Cortex of kidney (tissue), 1 donor: ENCODE measurements at places on chromosomes 3 and 15.

- no peak for DNase-seq
Measured at GRCh38 chr15:79185199-79185598, 94.6 kb upstream of the RASGRF1 start.

DNA sequence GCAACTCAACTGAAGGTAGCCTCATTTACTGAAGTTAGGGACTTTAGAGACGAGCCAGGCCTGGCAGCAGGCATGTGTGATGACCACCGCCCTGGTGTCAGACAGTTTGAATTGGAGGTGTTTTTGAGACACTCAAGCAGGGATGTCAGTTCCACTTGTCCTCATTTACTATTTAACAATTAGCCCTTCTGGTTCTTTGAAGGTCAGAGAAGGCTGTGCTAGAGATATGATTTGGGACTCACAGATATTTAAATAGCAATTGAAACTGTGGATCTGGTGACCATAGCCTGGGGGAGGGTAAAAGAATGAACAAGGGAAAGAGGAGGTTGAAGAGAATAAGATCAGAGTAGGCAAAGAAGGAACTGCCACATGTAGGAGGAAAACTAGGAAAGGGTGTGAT lies 74.6 kb downstream of the REC114 start:
- no peak for DNase-seq

DNA sequence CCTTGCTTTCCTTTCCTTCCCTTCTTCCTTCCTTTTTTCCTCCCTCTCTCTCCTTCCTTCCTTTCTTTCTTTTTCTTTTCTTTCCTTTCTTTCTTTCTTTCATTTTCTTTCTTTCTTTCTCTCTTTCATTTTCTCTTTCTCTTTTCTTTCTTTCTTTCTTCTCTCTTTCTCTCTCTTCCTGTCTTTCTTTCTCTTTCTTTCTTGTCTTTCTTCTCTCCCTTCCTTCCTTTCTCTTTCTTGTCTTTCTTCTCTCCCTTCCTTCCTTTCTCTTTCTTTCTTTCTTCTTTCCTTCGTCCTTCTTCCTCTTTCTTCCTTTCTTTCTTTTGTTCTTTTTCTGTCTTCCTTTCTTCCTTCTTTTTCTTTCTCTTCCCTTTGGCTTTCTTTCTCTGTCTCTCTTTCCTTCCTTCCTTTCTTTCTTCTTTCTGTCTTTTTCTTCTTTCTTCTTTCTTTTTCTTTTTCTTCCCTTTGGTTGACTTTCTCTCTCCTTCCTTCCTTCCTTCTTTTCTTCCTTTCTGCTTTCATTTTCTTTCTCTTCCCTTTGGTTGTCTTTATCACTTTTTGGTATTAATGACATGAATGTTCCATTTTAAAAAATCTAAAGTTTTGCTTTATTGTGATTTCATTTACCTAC lies 496.4 kb upstream of the CBLB start:
- no peak for DNase-seq

- no peak for DNase-seq
Measured at GRCh38 chr15:69860921-69861320, 236.8 kb downstream of the TLE3 start.

GRCh38 chr15:75594276-75594675 lies 15.2 kb upstream of the PTPN9 start:
- no peak for DNase-seq

GRCh38 chr3:135895106-135895733 lies 70.3 kb upstream of the PPP2R3A start:
- no peak for DNase-seq

- no peak for DNase-seq
Measured at GRCh38 chr3:17340261-17340660, 402.2 kb downstream of the TBC1D5 start.

GRCh38 chr3:146948186-146948585 lies 343.0 kb upstream of the PLSCR5 start:
- no peak for DNase-seq

DNA sequence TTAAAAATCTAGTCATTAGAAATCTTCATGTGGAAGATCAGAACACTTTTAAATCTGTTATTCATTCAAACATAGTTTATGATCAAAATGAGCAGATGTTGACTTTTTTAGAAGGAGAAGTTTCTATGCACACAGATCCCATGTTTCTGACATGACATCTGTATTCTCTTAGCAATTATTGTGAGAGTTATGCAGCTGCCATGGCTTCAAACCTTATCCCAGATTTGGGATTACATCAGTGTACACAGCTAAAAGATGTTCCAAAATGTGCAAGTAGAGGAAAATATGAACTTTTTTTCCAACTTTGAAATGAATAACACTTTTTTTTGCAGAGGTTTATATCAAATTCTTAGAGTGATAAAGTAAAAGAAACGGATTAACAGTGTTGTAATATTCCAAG lies 1166.9 kb downstream of the ZPLD1 start:
- no peak for DNase-seq

DNA sequence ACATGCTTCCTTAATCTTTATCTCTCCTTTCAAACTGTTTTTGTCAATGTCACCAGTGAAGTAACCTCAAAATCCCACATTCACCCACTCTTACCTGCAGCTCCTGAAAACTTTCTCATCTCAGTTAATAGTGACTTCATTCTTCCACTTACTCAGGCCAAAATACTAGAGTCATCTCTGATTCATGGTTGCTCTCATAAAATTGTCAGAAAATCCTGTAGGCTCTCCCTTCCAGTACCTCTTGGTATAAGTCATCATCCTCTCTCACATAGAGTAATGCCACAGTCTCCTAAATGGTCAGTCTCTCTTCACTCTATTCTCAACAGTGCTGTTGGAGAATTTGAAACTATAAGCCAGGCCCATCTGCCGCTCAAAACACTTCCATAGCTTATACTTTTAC lies 34.9 kb upstream of the POU1F1 start:
- DNase-seq = no peak

- no peak for DNase-seq
Measured at GRCh38 chr3:197178998-197179397, 119.4 kb downstream of the DLG1 start.

- DNase-seq = no peak
Measured at GRCh38 chr3:191721990-191722389, 261.0 kb downstream of the PYDC2 start.

GRCh38 chr3:134978658-134979057 lies 183.6 kb downstream of the EPHB1 start:
- no peak for DNase-seq

DNA sequence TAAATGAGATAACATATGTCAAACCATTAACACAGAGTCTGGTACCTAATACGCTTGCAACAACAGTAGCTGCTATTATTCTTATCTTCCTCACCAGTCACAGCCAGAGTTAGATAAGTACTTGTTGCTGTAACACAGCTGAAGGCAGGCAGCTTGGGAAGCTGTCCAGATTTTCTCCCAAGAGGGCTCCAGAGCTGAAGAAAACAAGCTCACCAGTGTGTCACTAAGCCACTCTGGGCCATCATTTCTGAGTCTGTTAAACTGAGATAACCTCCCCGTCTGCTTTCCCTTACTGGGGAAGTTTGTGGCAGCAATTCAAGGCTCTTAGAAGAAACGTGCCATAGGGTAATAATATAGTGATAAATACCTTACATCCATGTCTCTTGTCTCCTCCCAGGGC lies 226.3 kb downstream of the TAFA4 start:
- no peak for DNase-seq

DNA sequence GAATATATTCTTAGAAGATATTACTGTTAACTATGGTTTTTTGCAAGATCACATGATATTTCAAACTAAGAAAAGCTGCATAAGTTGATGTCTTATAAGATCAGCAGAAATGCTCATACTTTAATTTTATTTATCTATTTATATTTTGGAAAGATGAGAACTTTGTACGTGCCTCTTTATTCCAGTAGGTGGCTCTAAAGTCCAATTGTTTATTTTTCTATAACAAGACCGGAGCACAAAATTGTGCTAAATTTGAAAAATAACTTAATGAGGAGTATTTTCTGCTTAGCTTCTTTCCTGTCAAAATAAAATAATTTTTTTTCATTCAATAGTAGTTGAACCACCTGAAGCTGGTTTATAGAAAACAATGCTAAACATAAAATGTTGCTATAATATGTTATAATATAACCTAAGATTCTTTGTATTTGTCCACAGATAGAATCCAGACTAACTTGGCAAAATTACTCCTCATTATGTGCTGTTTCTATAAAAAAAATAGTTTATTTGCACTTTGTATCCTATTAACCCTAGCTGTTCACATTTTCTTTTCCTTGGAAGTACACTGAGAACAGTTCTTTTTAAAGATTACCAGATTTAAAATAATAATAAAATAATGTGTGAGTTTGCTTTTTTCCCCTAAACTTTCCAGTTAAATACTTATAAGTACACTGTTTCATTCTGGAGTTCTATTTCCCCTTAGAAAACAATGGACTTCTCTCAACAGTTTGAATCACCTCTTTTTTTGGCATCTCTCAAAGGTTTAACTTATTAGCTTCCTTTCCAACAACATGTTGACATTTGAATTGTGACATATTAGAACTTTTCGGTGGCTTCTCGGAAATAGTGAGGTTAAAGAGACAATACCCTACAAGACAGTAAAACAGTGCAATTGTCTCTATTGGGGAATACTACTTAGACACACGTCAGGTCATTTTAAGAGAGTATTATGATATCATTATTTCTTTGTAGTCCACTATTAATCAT lies 530.0 kb downstream of the MECOM start:
- no peak for DNase-seq

GRCh38 chr15:85284497-85284896 lies 95.9 kb upstream of the AKAP13 start:
- DNase-seq = no peak

DNA sequence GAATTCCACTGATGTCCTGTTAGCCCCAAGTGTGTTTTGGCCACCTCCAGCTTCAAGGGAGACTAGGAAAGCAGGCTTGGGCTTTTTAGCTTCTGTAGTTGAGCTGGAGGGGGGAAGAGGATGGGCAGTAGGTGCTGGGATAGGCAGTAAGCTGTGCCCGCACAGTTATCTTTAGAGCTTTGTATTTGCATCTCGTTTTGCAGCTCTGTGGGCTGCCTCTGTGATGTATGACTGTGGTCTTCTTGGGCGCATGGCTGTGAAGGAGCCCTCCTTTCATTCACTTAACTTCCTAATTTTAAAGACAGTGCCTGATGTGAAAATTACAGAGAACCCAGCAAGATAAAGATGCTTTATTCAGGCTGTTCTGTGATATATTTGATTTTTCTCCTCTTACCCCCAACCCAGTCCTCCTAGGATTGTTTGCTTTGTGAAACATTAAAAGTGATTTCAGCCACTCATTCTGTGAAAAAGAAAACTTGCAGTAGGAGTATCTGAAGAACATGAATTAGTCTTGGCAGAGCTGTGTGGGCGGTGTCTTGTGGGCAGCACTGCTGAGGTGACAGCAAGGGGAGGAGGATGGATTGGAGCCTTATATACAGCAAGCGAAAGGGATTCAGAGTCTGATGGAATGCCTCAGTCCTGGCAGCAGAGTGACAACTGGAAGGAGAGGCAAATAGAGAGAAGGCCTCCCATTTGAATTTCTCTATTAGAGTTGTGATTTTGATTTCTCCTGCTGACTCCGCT lies 74.3 kb downstream of the LARS2 start:
- no peak for DNase-seq

- no peak for DNase-seq
Measured at GRCh38 chr3:101677436-101678286, 729 bp upstream of the ZBTB11 start.

GRCh38 chr3:159273608-159274007 lies 471.8 kb downstream of the MFSD1 start:
- DNase-seq = no peak

GRCh38 chr3:39757307-39757706 lies 52.1 kb upstream of the MYRIP start:
- DNase-seq = no peak

GRCh38 chr3:81554801-81555200 lies 206.6 kb downstream of the GBE1 start:
- DNase-seq = no peak

DNA sequence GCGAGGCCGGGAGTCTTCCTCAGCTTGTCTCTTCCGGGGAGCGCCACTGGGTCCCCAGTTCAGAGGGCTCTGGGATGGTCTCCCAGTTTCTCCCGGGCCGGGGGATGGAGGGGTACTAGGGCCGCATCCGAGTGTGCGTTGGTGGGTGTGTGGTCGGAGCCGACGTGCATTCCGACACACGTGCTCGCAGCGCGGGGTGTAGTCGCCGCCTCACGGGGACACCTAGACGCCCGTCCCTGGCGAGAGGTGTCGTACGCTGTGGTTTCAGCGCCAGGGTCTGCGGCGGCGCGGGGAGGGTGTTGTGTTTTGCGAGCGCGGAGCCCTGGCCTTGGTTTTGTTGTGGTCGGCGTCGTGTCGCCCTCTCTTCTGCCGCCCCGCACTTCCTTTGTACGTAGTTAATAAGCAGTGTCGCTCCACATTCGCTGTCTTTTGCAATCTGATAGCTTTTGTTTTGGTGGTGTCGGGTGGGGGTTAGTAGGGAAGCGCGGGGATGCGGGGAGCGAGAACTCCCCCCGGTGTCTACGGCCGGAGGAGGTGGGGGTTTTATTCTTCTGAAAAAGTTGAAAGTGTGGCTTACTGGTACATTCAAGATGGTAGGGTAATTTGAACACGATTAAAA lies 2.2 kb downstream of the IGF1R start:
- DNase-seq = no peak

- no peak for DNase-seq
Measured at GRCh38 chr15:67824976-67825880, at the start of gene SKOR1. SKOR1 (plus strand) TSS chr15:67825509; CDS start chr15:67825603, 94 bp downstream.

- no peak for DNase-seq
Measured at GRCh38 chr15:72503147-72503546, 29.0 kb downstream of the ARIH1 start.

DNA sequence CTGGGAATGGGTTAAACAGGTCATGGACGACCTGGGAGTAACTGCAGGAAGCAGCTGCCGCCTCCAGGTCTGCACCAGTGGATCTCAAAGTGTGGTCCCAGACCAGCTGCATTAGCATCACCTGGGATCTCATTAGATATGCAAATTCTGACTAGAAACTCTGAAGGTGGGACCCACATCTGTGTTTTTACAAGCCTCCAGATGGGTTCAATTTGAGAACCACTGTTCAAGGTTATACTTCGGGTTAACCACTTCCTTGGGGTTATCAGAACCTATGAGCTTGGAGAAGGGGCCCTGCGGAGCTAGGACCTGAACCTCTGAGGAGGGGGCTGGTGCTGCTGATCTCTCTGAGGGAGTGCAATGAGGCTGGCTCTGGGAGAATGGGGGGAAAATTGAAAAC lies 324.8 kb upstream of the CTDSPL start:
- no peak for DNase-seq

- no peak for DNase-seq
Measured at GRCh38 chr3:158506456-158506855, 64.5 kb upstream of the MLF1 start.

DNA sequence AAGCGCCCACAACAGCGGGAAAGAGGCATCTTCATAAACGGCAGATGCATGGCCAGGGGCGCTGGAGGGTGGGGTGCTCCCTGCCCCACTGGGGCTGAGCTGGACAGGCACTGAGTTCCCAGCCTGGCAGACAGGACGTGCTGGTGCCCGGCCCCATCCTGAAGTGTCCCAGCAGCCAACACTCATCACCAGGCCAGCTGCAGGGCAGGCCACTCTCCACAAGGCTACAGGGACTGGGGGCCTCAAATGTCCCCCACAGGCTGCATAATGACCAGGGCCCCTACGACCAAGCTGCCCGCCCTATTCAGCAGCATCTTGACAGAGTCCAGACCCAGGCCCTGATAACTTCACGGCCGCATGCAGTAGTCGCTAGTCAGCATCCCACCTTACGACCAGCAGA lies 124.1 kb upstream of the IQSEC1 start:
- no peak for DNase-seq
